NB4 (cell line): ENCODE measurements at places on chromosomes 7 and 10.
A peak's percentile ranks its signal among the peaks of the same experiment; 100 is the strongest.

DNA sequence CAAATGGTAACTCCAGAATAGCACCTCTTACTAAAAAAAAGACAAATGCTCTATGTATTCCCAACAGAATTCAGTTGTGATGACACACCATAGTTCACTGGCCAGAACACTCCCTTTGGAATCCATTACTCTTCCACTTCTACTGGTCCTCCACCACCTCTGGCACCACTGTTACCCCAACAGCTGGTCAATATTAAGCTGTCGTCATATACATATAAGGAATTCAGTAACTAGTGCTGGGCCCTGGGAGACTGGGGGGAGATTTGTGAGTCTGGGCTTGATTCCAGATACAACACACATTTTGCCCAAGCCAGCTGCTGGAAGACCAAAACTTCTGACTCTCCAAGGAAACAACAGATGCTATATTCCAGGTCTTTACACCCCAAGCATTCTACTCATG is 26.0 kb upstream of the ITGA8 start:
- DNase-seq, result no peak

GRCh38 chr10:70053841-70054288 is 1.2 kb downstream of the MACROH2A2 start:
- DNase-seq, result no peak

DNA sequence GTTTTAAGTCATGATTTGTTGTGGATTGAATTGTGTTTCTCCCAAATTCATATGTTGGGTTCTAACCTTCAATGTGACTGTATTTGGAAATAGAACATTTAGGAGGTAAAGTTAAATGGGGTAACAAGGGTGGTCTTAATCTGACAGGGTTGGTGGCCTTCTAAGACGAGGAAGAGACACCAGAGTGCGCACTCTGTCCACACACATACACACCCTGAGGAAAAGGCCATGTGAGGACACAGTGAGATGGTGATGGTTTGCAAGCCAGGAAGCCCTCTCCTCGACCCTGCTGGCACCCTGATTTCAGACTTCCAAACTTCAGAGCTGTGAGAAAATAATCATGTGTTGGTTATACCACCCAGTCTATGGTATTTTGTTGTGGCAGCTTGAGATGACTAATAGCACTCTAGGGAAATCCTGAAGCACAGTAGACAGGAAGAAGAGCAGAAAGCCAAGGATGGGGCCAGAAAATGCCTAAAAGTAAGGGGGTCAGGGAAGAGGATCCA is 28.0 kb upstream of the SEM1 start:
- no peak for DNase-seq

DNA sequence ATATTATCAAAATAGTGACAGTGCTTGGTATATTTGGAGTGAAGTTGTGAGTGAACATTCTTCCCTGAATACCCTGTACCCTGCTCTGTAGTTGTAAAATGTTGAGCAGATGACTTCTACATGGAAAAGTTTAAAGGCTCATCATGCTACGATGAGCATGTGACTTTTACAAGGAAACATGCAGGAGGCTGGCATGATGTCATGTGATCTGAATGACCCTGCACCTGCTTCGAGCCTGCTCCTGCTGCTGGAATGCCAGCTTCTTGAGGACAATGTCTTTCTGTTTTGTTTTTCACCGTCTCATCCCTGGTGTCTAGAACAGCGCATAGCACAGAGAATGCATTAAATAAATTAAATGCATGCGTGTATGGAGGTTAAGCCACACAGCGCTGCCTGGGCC is 5.4 kb upstream of the INPP5A start:
- no peak for DNase-seq

GRCh38 chr10:17783751-17784150 is 25.4 kb upstream of the MRC1 start:
- no peak for DNase-seq

GRCh38 chr10:5960070-5960972 is 17.0 kb downstream of the IL15RA start:
- DNase-seq, result peak; percentile 45

DNA sequence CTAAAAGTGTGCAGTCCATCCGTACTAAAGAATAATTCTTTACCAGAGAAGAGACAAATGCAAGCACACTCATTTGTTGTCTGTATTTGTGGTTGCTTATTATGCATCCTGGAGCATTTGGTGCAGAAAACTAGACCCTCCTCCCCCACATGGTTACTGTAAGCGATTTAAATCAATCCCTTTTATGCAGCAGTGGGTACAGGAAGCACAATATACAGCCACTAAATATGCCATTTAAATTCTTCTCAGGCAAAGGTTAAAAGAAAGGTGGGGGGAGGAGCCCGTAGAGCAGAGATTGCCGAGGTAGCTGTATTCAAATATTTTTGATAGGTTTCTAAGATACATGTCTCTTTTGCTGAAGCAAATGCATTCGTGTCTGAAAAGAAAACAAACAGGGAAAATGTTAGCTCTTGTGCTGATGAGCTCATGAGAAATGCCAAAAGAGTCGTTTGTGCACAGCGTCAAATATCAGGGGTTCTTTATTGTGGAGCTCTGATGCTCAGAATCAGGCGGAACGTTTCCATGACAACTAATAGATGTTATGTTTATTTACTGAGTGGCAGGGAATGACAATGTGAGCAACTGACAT is 131.3 kb upstream of the NPVF start:
- no peak for DNase-seq

- DNase-seq, result no peak
These were observed 1279.2 kb upstream of the AUTS2 start for GRCh38 chr7:68319061-68319460.

DNA sequence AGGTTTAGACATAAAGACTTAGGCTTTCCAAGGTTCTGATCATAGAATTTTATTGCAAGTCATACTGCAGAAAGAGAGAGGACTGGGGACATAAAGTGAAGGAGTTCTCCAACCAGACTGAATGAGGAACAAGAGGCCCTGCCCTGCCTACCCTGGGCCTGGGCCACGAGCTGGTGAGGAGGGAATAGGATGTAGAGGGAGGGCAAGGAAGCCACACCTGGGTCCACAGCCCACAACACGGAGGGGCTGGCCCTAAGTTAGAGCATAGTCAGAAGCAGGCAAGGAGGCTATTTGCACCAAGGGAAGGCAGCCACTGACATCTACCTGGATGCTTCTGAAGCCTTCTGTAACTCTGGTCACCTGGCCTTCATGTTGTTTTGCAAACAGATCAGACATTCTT is 82.2 kb upstream of the CXCL12 start:
- no peak for DNase-seq

- no peak for DNase-seq
These were observed 308.3 kb downstream of the PARD3 start for GRCh38 chr10:34506786-34507185.

- no peak for DNase-seq
These were observed 138.1 kb downstream of the VTI1A start for GRCh38 chr10:112585126-112585525.

DNA sequence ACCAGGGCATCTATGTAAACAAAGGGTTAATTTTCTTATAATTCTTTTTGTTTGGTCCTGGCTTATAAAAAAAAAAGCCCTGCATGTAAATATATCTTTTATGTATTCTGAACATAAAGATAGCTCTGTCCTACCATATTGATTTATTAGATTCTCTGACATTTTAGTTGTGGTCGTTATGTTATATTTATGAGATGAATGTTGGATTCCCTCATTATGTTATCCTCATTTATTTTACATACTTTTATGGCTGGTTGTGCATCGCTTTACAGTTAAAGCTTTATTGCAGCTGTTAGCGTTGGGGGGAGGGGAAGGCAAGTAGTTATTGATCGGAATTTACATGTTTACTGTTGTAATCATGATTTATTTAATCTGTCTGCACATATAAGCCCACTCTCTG is 431.5 kb downstream of the LRMDA start:
- DNase-seq, result no peak

- no peak for DNase-seq
These were observed 117.6 kb downstream of the NRP1 start for GRCh38 chr10:33216661-33217427.

GRCh38 chr7:51276967-51277366 is 39.6 kb downstream of the COBL start:
- DNase-seq, result no peak

DNA sequence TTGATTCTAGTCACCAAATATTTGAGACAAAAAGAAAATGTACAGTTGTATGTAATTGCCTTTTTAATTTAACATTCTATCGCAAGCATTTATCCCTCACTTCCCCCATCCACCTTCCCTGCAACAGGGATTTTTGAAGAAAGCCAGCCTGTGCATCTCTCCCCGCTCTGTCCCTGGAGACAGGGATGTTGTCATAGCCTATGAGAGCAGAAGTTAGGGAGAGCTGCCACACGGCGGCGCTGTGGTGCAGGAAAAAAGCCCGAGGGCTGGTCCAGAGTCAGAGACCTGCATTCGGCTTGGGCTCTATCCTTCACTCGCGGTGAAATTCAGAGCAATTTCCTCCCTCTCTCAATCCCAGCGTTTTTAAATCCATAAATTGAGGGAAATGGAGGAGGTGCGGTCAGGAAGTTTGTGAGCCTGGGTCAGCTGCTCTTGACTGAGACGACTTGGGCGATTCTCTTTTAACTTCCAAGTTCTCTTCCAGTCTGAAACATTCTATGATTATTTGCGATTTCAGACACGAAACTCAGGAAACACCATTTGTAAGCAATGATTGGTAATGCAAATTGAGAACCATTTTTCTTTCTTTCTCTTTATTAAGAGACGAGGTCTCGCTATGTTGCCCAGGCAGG is 17.5 kb downstream of the HKDC1 start:
- DNase-seq, result peak; percentile 85

GRCh38 chr10:95097805-95098204 is 28.5 kb upstream of the CYP2C8 start:
- DNase-seq, result no peak

DNA sequence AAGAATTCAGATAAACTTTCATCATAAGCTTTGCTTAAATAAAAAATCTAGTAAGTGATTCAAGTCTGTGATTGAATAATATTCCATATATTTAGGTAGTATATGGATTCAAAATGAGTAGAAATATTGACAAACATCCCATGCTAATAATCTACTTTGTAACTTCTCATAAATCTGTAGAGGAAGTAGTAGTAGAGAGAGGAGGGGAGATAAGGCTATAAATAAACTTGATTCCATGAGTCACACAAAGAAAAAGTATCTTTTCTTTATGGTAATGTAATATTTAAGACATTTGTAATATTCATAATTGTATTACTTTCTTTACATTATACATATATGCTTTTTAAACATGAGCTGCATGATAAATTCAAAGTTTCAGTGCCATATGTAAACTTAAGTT is 25.6 kb upstream of the CD36 start:
- peak; percentile 12 for DNase-seq

GRCh38 chr10:74244097-74244685 is 93.2 kb downstream of the ADK start:
- DNase-seq, result peak; percentile 66

GRCh38 chr7:6387734-6388294 is 59.9 kb downstream of the DAGLB start:
- DNase-seq, result no peak

DNA sequence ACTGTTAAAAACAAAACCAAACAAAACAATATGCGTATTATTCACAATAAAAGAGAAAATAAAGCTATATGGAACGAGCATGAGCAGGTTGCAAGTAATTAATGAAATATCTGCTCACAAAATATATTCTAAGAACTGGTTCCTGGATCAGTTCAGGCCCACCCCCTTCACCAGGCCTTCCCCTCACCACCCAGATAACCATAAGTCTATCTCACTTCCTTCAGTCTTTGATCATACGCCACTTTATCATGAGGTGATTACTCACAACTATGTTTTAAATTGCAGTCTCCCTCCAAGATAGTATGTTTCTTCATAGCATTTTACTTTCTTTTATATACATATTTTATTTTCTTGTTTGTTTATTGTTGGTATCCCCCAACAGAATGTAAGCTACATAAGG is 263.1 kb upstream of the HGF start:
- DNase-seq, result no peak

- DNase-seq, result no peak
These were observed 67.3 kb upstream of the NPY start for GRCh38 chr7:24216576-24217125.

- DNase-seq, result no peak
These were observed 248.4 kb downstream of the WDR11 start for GRCh38 chr10:121099592-121099991.

- DNase-seq, result no peak
These were observed 20.3 kb downstream of the PPIF start for GRCh38 chr10:79367426-79368189.

DNA sequence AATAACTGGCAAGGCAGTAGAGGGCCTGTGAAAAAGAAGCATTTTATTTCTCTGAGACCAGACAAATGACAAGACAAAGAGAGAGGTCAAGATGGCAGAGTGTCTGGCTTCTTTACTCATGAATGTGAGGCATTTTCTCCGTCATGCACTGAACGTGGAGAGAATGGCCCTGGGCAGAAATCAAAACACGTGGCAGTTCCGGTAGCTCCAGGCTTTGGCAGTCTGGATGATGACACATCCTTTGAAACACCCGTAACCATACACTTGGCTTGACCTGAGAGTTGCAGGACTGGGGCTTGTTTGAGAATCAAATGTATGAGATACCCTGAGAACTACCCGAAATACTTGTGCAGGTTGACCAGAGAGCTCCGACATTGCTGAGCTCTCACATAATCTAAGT is 537.6 kb downstream of the ACTR3B start:
- no peak for DNase-seq

GRCh38 chr10:34661580-34661979 is 153.5 kb downstream of the PARD3 start:
- DNase-seq, result no peak

GRCh38 chr10:92742331-92743228 is 52.8 kb downstream of the HHEX start:
- peak; percentile 76 for DNase-seq
